ENCODE measurements at places on chromosomes 5 and 9. TPM values are rescaled to one million over a fixed set of nuclear protein-coding genes. Genes with fewer than 3 reads are reported as not detected.

Gene ANKRD31
- 0.13 TPM for total RNA-seq

Gene PKD2L2
- 0.62 TPM for total RNA-seq

Gene CCNI2
- total RNA-seq = not detected

Gene NANS
- 26.3 TPM for total RNA-seq

Gene THBS4
- total RNA-seq = 464 TPM

Gene CARTPT
- total RNA-seq = not detected

Gene GARNL3
- 28.7 TPM for total RNA-seq

GRCh38 chr5:139684350-139684880 is 36.3 kb downstream of the CXXC5 start:
- no peak for DNase-seq

DNA sequence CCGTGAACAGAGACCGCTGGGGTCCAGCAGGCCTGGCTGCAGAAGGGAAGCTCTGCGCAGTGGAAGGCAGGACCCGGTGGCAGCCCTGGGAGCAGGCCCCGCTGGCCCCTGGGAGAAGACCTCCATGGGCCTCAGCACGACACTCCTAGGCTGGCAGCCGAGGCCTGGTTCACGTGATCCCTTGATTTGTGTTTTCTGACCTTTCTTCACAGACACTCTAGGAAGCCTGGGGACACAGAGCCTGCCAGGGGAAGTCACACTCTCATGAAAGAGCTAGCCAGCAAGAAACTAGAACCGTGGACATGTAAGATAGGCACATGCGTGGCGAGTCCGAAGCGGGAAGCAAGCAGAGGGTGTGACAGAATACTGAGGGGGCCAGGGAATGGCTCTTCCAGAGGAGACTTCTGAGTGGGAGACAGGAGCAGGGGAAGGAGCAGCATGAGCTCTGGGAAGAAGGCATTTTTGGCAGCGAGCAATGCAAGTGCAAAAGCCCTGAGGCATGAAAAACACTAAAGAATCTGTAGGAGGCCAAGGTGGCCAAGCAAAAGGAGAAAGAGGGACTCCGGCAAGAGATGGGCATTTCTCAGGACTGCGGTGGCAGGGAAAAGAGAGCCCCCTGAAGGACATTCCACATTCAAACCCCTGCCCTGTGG is 26.6 kb upstream of the IL17B start:
- DNase-seq = no peak

GRCh38 chr9:111630964-111631213 is 245 bp upstream of the DNAJC25 start:
- DNase-seq = no peak

DNA sequence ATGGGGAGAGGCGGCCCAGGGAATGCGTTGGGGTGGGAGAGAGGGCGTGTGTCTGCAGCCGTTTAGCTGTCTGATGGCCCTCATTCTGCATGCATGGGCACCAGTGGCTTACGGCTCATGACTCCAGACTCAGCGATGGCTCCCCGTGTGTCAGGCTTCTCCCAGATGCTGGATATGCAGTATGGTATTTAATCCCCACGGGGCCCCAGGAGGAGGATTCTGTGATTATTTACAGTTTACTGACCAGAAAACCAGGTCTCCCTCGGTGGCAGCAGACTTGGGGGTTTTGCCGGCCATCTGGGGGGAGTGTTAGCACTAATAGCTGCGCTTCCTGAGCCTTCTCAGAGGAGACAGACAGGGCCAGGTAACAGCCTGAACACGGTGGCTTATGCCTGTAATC is 4.3 kb downstream of the PRDM12 start:
- DNase-seq = no peak

GRCh38 chr9:126391713-126392661 is 65.4 kb downstream of the MVB12B start:
- no peak for DNase-seq

- no peak for DNase-seq
Observed at GRCh38 chr9:136527721-136528710, 17.8 kb downstream of the NOTCH1 start.

DNA sequence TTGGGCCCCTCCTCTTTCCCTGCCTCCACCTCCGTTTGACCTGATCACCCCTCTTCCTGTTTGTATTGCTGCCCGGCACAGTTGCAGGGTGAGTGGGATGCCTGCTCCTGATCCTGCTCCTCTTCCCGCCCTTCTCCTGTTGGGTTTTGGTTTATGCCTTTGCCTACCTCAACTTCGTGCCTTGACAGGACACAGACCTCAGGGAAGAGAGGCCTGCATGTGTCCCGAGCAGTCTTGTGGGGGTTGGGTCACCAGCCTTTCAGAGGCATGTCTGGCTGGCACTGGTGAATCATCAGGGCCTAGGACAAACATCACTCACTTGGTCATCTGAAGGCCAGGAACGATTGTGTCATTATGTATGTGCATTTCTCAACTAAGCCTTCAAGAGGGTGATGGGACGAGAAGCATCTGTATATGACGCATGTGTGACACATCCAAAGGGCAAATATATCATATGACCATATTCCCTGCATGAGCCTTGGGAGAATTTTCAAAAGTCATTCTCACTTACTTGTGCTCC is 56.9 kb downstream of the NPR3 start:
- DNase-seq = no peak
